GM04504 (cell line): ENCODE measurements at places on chromosomes 7 and 10.
A peak's percentile ranks its signal among the peaks of the same experiment; 100 is the strongest.

- DNase-seq: no peak
Observed at GRCh38 chr10:101934686-101935305, 91.2 kb upstream of the KCNIP2 start.

- no peak for DNase-seq
Observed at GRCh38 chr10:52438119-52438518, 124.0 kb downstream of the DKK1 start.

- DNase-seq: no peak
Observed at GRCh38 chr10:87519582-87519981, 14.9 kb downstream of the MINPP1 start.

- DNase-seq: peak; percentile 94
Observed at GRCh38 chr10:62166331-62167131, 102.1 kb downstream of the RTKN2 start.

- no peak for DNase-seq
Observed at GRCh38 chr10:132684164-132684891, 101.6 kb downstream of the NKX6-2 start.

DNA sequence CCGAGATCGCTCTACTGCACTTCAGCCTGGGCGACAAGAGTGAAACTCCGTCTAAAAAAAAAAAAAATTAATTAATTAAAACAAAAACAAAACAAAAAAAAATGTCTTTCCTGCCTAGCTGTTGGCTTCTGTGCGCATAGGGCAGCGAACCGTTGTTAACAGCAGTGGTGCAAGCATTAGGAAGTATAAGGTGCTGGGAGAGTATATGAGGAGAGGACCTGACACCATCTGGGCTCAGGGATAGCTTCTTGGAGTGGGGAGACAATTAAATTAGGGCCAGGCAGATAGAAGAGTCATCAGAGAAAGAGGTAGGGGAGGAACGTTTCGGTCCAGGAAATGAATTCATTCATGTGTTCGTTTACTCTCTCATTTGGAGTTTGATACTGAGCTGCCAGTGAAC lies 46.2 kb upstream of the EZH2 start:
- no peak for DNase-seq

- no peak for DNase-seq
Observed at GRCh38 chr7:55405856-55406541, 40.9 kb downstream of the LANCL2 start.

GRCh38 chr7:21104124-21104500 lies 317.4 kb upstream of the SP8 start:
- DNase-seq: no peak

GRCh38 chr7:100566018-100566531 lies 7.6 kb downstream of the SAP25 start:
- no peak for DNase-seq

- DNase-seq: no peak
Observed at GRCh38 chr10:4081685-4082111, 296.7 kb upstream of the KLF6 start.

DNA sequence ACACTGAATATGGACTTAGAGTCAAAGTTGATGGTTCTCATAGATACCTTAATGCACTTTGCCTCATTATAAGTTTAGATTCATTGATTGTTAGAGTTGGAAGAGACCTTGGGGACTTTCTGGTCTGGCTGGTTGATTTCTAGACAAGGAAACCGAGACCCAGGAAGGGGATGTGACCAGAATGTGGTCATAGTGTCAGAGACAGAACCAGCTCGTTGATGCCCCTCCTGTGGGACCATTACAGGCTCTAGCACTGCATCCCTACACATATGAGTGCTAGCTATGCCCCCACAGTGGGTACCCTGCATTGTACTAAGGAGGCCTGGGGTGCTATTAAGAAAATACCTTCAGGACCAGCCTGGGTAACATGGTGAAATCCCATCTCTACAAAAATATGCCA lies 306.6 kb downstream of the CAMK1D start:
- DNase-seq: no peak

DNA sequence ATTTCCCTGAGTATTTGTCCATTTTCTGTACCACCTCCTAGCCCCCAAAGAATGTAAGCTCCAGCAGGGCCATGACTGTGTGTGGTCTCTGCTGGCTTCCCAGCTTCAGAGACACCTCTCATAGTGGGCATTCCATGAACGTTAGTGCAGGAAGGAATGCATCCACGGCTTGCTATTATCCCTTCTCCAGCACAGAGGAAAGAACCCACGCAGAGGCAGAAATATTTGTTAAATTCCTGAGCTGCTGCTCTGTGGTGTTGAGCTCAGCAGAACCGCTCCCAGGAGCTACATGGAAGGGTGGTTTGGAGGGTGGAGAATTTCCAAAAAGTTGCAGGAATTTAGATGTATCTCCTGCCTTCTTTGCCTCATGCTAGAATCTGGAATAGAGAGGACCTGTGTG lies 275.2 kb downstream of the POU6F2 start:
- DNase-seq: no peak

DNA sequence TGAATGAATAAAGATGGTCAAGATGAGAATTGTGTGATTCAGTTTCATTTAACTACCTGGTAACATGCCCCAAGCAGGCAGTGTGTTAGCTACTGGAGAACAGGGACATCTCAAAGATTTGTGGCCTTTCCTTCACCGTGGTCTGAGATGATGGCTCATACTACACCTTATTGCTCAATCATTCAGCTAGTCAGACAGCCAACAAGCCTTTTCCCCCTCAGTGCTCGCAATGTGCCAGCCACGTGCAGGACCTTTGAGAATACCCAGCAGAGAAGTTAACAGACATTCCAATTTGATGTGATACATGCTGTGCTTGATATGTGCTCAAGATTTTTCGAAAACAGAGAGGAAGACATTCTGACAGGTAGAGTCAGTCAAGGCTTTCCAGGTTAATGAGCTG lies 562.8 kb downstream of the SUGCT start:
- no peak for DNase-seq

DNA sequence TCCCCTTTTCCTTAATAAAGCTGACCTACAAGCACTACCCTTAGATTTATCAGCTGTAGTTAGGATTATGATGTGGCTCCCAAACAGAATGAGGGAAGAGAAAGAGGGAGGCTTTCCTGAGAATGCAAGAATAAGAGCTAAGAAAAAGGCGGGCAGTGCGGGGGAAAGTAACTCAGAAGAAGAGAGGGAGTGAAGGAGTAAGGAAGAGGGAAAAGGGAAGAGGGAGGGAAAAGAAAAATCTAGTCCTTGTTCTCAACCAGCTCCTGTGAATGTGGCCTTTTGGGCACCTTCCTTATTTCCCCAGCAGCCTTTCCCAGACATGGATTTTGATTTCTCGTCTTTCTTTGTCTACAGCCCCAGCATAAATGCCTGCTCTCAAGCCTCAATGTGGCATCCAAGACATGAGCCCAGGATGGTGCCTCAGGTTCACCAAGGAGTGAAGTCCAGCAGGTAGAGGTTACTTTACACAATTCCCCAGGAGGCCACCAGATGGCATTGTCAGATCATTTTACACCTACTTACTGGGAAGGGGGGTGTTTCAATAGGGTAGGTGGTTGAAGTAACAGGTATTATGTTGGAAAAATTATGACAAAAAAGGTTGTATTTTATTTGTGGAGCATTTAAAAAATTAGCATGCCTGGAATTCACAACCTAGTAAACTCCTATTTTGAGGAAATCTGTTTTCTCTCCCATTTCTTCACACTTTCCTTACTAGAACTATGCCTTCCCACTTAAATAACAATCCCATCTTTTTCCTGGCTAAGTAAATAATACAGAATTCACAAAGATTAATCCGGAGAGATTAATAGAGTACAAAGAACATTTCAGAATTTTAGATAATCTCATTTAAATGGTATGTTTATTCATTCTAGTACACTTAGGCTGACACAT lies 106.5 kb downstream of the HTR7 start:
- peak; percentile 15 for DNase-seq

DNA sequence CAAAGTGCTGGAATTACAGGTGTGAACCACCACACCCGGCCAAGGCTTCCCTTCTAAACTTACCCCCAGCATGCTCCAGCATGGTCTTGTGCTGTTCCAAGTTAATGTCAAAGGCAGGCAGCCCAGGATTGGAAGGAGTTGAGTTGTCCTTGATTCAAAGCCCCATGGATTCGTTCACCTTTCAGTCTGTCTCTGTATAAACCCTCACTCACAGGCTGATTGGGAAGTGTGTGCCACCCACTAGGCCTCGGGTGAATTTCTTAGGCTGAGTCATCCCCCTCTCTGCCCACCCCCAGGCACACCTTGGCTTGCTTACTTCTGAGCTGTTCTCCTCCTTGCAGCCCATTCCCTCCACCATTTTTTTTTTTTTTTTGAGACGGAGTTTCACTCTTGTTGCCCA lies 13.3 kb upstream of the PRDX3 start:
- DNase-seq: no peak
